ENCODE measurements at places on chromosomes 4 and X. TPM values are rescaled to one million over a fixed set of nuclear protein-coding genes. Genes with fewer than 3 reads are reported as not detected.

DNA sequence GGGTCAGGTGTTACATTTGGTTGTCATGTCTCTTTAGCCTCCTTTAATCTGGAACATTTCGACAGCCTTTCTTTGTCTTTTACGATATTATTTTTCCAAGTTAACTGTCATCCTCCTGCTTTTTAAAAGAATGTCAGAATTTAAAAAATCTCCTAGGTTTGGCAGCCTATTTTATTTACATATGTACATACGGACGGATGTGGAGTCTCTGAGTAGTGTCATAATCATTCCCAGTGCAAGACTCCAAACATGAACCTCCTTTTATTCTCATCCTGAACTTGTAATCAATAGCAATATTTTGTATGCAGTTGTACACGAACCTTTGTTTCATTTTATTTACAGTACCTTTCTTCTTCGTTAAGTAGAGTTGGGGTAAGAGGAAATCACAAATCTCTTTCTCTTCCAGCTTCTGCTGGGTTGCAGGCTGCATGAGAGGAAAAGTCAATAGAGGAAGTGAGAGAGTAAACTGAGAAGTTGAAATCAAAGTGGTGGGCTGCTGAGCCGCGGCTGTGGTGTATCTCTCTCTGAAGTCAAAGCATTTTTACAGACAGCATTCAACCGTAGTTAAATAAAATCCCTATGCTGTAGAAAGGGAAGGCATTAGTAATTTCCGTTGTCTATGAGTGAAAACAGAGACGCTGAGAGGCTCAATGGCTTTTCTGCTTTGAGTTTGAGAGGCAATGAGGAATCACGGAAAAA lies 53.9 kb upstream of the RPS6KA3 start:
- H3K27me3 ChIP-seq: no peaks in the 10 kb centered on the region
- no peak overlapping the region for H3K27ac ChIP-seq
- H3K36me3 ChIP-seq: no peaks in the 10 kb centered on the region
- no peaks in the 10 kb centered on the region for H3K4me1 ChIP-seq

- H3K27ac ChIP-seq: no peak overlapping the region
- no peak for DNase-seq
- no peak overlapping the region for H3K4me3 ChIP-seq
- no peaks in the 10 kb centered on the region for H3K36me3 ChIP-seq
Observed at GRCh38 chr4:89898304-89898716, 3.7 kb downstream of the MMRN1 start.

Gene ANOS1
- total RNA-seq: under 0.01 TPM

DNA sequence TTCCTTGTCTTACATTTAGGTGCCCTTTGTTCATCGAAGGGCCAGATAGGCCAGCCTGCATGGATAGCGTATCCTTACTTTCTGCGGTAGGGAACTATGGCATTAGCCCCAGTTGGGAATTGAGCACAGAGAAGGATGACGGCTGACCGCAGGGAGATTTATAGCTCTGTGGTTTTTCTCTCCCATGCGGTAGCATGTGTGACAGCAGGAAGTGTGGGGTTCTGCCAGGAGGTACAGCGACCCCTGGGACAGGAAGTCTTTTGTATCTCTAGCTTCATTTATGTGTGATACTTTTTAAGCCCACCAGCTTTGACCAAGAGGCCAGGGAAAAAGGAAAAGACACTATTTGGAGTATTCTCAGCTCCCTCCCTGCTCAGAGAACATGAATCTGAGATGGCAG lies 33.1 kb downstream of the GAB3 start:
- H3K4me1 ChIP-seq: no peaks in the 10 kb centered on the region
- no peaks in the 10 kb centered on the region for H3K36me3 ChIP-seq
- H3K27ac ChIP-seq: no peak overlapping the region

GRCh38 chr4:169620880-169621248 lies 486 bp downstream of the CLCN3 start:
- no peaks in the 10 kb centered on the region for H3K27me3 ChIP-seq
- H3K36me3 ChIP-seq: no peaks in the 10 kb centered on the region

Gene PPP3CA
- total RNA-seq: 49.8 TPM

GRCh38 chr4:152886201-152886600 lies 49.9 kb upstream of the FHDC1 start:
- H3K4me1 ChIP-seq: no peaks in the 10 kb centered on the region
- no peak overlapping the region for H3K4me3 ChIP-seq
- H3K36me3 ChIP-seq: no peaks in the 10 kb centered on the region
- H3K27me3 ChIP-seq: no peaks in the 10 kb centered on the region

DNA sequence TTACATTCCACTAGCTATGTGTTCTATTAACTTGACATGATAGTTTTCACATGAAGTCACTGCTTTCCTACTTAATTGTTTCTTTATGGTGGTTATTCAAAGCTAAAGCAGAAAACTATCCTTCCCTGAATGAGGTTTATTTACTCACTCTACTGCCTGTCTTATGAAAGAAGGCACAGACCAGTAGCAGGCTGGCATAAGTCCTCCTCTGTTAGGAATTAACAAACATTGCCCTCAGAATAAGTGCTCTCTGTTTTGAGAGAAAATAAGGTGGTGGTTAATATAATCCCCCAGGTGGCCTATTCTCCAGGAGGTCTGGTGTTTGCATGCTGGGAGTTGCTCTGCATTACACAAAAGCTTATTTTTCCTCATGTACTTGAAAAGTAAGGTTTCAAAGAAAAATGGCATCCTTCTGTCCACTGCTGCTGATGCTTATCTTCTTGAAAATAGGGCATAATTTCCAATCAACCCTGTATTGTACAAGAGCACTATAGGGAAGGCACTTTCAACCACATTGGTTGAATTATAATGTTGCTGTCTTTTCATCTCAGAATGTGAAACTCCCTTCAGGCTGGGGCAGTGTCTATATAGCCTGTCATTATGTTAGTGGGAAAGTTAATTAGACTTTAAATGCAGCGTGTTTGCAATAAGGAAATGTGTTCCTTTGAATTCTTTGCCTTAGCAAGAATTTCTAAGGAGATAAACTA lies 119.7 kb upstream of the TBC1D9 start:
- no peak for DNase-seq
- no peaks in the 10 kb centered on the region for H3K36me3 ChIP-seq
- no peak overlapping the region for H3K4me3 ChIP-seq
- H3K4me1 ChIP-seq: no peaks in the 10 kb centered on the region

Gene CT45A3
- not detected for total RNA-seq

- no peaks in the 10 kb centered on the region for H3K4me1 ChIP-seq
- no peak overlapping the region for H3K27ac ChIP-seq
- no peaks in the 10 kb centered on the region for H3K36me3 ChIP-seq
Observed at GRCh38 chrX:79195027-79195426, 50.5 kb downstream of the GPR174 start.

DNA sequence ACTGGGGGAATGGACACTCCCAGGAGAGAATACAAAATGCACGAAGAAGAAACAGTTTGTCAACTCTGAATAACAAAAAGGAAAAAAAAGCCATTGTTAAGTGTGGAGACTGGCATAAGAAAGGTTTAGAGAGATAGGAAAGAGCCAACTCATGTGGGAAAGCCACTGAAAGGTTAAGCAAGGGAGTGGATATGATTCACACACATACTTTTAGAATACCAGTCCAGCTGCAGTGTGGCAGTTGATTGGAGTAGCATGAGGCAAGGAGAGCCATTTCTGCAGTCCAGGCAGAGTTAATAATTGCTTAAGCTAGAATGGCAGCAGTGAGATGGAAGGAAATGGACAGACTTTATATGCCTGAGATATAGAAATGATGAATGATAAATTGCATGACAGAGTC lies 36.9 kb upstream of the ADAD1 start:
- H3K27me3 ChIP-seq: no peaks in the 10 kb centered on the region
- no peak overlapping the region for H3K27ac ChIP-seq

Data from fibroblast of lung (primary cell).